Renal cortex interstitium (tissue), 15 donors: ENCODE measurements at places on chromosomes 7 and 10.

GRCh38 chr10:129851941-129852640 is 112.0 kb downstream of the EBF3 start:
- DNase-seq, result no peak

- DNase-seq, result no peak
Measured at GRCh38 chr10:70563230-70563629, 39.3 kb downstream of the PRF1 start.

GRCh38 chr7:47933215-47933614 is 15.1 kb downstream of the PKD1L1 start:
- no peak for DNase-seq

DNA sequence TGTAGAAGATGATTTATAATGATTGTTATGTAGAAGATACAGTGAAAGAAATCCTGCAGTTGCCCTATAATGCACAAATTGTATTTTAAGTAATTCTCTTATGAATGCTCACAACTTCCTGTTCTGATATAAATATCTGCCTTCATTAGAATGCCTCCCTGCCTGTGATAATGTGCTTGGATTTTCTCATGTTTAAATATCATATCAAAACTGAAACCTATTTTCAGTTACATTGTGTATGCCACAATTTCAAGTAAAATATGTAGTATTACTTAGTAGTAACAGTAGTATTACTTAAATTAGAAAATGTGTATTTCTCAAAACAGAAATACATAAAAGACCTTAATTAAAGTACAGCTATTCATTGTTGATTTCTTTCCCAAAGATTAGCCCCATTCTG is 41.1 kb upstream of the TFEC start:
- DNase-seq, result no peak

- DNase-seq, result no peak
Measured at GRCh38 chr7:3056234-3057065, 12.8 kb upstream of the CARD11 start.

GRCh38 chr10:110967645-110968044 is 48.2 kb downstream of the SHOC2 start:
- DNase-seq, result no peak

- peak; percentile 4 for DNase-seq
Measured at GRCh38 chr7:125668321-125668993, 738.8 kb upstream of the POT1 start.

GRCh38 chr7:49159536-49159935 is 235.2 kb downstream of the CDC14C start:
- DNase-seq, result no peak

GRCh38 chr7:105678811-105679495 is 97.7 kb upstream of the EFCAB10 start:
- DNase-seq, result no peak

DNA sequence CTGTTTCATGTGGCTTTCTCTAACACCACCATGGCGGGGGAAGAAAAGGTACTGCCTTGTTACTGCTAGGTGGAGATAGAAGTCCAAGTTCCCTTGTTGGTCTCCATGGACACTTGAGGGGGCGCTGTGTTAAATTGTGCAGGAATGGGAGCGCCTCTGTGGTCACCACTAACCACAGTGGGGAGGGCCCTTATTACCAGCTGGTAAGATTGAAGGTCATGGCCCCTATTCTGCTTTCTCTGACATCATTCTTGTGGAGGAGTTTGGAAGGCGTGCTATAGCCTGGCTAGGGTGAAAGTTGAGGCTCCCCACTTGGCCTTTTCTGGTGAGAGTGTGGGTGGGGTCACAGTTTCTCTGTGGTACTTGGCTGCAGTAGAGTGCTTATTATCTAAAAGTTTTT is 14.9 kb upstream of the MXI1 start:
- DNase-seq, result no peak

- no peak for DNase-seq
Measured at GRCh38 chr10:16910793-16911164, 93.6 kb upstream of the RSU1 start.

DNA sequence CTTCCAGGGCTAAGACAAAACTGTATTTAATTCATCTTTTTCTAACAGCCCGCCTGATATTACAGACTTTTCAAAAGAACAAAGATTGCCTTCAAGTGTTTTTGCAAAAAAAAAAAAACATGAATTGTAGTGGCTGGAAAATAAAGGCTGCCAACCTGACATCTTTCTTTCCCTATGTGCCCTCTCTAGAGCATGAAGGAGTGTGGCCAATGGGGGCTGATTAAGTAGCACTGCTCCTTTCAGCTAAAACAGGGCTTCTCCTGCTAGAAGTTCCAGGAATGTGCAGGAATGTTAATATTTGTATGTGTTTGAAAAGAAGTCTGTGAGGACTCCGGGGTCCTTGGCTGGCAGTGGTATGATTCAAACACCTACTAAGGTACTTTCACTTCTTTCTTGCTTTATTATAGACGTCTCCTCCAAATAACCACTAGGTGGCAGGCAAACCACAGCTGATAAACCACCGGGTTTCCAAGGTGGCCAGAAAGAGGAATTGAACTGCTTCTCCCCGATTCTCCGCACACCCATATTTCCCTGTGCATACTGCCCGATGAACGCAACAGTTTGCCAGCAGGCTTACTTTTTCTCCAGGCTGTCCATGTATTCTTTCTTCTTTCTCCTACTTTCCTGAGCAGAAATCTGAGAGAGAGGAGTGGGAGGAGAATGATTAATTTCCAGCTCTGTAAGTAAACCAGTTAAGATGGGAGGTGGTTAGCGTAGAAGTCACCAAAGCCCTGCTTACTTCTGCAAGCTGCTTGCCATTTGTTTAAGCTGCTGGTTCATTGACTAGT is 56.8 kb upstream of the DGKI start:
- no peak for DNase-seq

DNA sequence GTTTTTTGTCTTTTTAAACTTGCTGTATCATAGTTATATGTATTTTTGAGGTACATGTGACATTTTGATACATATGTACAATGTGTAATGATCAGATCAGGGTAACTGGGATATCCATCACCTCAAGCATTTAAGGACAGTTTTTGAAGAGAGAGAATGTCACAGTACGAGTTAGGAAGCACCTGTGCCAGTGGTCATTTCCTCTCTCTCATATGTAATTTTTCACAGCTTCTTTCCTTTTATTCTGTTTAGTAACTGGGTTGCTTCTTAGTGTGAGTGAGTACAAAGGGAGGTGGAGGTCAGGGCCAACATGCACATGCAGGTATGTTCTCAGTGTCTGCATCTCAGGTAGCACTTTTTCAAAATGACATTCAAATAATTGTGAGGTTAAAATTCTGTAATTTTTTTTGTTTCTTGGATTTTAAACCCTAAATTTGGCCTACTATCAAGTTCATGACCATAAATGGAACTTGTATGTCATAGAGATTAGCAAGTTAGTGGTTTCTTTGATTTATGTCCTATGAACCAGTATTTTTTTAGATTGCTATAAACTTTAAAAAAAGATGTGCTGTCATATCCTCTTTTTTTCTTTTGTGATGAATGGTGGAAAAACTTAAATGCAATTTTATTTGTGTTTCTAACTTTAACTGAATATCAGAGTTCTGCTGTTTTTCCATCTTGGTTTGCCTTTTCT is 42.7 kb downstream of the SNX10 start:
- DNase-seq, result no peak

GRCh38 chr10:98259606-98260315 is 8.2 kb downstream of the LOXL4 start:
- no peak for DNase-seq

DNA sequence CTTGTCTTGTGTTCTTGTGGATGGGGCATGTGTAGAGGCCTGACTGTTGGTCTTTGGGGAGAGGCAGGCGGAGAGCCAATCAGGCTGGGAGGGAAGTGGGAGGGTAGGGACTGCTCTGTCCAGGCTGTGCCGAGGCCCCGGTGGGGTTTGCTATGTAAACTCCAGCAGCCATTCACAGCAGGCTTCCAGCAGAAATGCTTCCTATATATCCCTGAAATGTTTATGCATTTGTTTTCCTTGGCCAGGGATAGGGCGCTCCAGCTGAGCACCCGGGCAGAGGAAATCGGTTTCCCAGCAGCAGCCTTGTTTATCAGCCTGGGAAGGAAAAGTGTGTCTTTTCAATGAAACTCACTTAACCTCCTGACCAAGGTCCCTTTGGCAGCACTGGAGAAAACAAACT is 18.3 kb upstream of the AQP1 start:
- DNase-seq, result peak; percentile 66

- no peak for DNase-seq
Measured at GRCh38 chr7:151141855-151142685, 25.4 kb downstream of the GBX1 start.

- DNase-seq, result no peak
Measured at GRCh38 chr7:19117870-19118608, 603 bp upstream of the TWIST1 start.

DNA sequence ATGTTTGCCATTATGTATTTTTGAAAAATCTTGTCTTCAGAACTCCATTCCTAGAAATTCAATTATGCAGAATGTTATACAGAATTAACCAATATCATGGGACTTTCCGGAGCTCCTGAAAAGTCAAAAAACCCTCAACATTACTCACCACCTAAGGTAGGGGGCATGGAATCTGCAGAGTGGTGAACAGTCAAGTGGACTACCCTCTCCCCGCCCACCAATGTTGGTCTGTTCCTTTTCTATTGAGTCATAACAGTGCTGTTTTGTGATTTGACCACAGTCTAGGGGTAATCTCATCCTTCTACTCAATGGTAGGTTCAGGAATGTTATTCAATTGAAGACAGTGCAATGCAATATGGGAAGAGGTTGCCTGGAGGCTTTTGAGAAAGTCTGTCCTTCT is 130.5 kb upstream of the HABP2 start:
- DNase-seq, result no peak

- DNase-seq, result no peak
Measured at GRCh38 chr10:12807096-12807755, 194.3 kb downstream of the CCDC3 start.

DNA sequence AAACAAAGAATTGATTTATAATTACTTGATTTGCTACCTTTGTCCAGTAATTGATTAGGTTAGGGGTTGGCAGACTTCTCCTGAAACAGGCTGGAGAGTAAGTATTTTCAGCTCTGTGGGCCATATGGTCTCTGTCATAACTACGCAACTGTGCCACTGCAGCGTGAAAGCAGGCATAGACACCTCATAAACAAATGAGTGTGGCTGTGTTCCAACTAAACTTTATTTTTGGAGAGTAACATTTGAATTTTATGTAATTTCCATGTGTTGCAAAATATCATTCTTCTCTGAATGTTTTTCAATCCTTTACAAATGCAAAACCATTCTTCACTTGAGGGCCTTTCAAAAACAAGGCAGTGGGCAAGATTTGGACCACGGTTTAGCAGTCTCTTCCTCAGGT is 76.9 kb downstream of the GALNT17 start:
- no peak for DNase-seq

DNA sequence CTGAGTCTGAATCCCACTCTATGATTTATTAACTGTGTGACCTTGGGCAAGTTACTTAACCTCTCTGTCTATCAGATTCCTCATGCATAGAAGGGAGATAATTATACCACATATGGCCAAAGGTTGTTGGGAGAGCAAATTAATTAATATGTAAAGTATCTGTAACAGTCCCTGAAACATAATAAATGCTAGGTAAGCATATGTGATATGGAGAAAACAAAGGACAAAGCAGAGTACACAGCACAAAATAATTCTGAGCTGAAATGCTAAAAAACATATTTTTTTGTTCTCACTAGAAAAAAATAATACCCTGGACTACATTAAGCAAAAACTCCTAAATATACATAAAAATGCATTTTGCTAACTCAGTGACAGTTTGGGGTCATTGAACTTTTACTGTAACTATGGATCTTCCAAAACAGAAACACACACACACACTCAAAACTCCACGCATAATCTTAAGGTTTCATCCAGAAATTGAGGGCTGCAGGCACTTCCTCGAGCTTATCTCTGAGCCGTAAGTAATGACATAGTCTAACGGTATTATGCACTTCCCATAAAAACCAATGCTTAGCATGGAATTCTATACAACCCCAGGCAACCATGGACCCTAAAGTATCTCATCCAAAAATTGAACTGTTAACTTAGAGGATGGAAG is 201.7 kb upstream of the PTN start:
- DNase-seq, result no peak

GRCh38 chr10:31131251-31131650 is 99.6 kb upstream of the ZNF438 start:
- no peak for DNase-seq
